Activated CD4-positive, CD25-positive, alpha-beta regulatory T cell treated with anti-CD3 and anti-CD28 coated beads, Interleukin-2, amount 50 U/mL, for 24 hours (primary cell): ENCODE measurements at places on chromosomes 16 and 17.
A peak's percentile ranks its signal among the peaks of the same experiment; 100 is the strongest.

DNA sequence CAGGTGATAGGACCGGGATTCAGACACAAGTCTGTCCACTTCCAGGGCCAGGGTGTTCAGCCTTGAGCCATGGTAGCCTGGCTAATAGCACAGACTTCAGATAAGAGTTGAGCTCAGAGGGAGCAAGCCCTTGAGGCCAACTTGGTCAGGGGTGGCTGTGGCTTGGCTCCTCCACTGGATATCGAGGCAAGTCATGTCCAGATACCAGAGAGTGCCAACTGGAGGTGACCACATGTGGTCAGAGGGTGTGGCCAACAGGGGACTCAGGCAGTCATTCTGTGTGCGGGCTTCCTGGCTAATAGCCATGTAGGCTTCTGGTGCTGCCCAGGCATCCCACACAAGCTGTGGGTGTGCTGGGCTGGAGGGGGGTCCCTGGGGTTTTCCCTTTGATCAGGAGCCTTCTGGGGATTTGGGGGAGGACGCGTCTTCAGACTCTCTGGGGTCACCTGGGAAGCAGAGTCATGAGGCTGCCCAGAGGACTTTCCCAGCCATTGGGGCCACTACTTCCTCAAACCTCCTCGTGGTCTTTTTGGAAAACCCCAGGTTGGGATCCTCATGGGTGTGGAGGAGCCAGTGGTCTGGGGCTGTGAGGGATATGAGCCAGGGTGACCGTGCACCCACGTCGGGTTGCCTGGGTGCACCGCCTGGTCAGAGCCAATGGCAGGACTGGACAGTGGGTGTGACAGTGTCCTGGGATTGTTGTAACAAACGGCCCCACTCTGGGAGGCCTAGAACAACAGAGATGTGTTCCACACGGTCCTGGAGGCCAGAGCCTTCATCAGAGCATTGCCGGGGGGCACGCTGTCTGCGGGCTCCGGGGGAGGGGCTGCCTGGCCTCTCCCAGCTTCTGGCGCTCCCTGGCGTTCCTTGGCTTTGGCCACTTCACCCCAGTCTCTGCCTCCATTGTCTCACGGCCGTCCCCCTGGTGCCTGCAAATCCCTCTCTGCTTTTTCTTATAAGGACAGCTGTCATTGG is 25.0 kb downstream of the COX4I1 start:
- ATAC-seq, result no peak

DNA sequence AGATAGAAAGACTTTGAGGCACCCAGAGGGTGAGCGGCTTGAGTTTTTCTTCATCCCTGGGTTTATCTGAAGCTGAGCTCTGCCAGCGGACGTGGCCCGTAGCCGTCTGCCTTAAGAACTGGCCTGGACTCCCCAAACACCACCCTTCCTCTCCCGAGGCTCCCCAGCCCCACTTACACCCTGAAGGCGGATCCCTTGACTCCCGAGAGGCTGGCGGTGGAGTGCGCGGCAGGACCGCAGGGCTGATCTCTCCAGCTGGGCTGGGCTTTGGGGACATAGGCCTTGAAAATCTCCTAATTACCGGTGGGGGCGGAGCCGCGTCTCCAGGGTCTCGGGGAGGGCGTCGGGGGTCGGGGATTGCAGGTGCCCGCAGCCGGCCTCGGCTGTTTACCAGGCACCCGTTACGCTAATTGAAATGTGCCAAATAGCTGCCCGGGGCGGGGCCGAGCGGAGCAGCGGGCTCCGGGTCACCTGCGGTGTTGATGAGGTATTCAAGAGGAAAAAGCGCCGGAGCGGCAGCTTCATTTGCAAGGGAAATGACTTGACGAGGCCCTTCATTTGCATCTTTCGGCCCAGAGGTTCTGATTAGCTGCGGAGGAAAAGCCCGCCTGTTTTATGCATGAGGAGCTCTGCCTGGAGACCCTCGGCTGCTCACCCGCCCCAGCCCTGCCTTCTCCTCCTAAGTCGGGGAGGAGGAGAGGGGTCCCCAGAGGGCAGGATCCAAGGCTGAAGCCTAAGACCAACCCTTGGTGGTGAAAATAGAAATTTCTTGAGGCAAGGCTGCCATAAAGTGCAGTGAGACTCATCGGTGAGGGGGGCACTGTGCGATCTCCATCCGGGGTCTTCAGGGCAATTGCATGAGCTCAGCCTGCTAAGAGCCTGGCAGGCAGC is 100.7 kb downstream of the MGAT5B start:
- ATAC-seq, result peak; percentile 71

DNA sequence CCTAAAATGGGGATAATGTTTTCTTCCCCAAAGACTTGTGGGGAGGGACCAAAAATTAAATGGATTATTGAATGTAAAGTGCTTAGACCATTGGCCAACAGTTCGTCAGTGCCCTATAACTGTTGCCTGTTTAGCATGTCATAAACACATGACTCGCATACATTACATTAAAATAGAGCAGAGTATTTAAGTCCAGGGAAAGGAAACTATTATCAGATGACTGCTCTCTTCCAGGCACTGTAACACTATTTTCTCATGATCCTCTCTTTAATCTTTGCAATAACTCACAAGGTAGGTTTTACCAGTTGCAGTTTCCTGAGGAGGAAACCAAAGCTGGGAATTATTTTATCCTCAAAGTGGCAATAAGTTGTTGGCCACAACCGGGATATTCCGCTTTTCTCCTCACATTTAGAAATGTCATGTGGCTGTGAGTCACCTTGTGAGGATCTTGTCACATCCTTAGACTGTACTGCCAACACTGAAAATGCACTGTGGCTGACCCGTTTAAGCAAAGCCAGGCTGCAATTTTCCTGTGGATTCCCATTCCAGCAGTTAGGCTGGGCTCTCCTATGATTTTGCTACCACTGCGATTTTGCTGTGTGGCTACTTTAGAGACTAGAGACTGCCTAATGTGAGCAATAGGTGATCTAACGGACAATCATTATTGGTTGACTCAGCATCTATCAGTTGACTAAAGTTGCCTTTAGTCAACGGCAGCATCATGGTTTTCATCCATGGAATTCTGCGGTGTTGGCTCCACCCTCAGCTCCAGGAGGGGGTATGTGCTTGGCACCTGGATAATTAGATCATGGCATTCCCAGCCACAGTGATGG is 58.3 kb upstream of the DHX40 start:
- ATAC-seq, result no peak

- ATAC-seq, result peak; percentile 24
These were observed 1.4 kb downstream of the MSL1 start for GRCh38 chr17:40122999-40123810.

DNA sequence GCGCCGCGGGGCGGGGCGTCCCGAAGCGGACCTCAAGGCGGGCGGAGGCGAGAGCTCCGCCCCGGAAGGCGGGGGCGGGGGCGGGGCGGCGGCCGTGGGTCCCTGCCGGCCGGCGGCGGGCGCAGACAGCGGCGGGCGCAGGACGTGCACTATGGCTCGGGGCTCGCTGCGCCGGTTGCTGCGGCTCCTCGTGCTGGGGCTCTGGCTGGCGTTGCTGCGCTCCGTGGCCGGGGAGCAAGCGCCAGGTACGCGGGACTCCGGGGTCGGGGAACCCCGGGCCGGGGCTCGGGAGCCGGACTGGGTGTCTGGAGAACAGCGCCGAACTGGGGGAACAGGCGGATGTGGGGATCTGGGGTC is at the start of gene TNFRSF12A:
TNFRSF12A (plus strand) TSS at position 122 of the 357 bp plus-strand sequence; CDS start at position 152, 30 bp downstream.
- ATAC-seq, result peak; percentile 6
